HuH-7.5 (cell line): ENCODE measurements at places on chromosomes 4 and X.

DNA sequence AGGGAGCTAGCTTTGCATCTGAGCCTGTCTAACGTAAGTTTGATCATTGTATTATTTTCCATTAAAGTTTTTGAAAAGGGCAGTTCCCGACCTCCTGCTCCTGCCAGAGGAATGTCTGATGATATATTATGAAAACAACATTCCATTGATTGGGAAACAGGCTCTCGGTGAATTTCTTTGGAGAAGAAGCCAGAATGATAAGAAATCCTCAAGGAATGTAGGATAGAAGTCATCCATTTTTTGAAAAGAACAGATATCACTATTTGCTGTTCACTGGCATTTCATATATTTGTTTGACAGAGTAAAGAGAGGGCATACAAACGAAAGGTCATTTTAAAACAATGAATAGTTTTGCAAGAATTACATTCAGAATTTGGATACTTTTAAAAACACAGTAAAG lies 781.0 kb upstream of the HTR2C start:
- no peak for DNase-seq

GRCh38 chrX:97898798-97899197 lies 1015.1 kb downstream of the RPA4 start:
- DNase-seq: no peak

- DNase-seq: no peak
These were observed 35.8 kb downstream of the FGFBP1 start for GRCh38 chr4:15902746-15903145.

DNA sequence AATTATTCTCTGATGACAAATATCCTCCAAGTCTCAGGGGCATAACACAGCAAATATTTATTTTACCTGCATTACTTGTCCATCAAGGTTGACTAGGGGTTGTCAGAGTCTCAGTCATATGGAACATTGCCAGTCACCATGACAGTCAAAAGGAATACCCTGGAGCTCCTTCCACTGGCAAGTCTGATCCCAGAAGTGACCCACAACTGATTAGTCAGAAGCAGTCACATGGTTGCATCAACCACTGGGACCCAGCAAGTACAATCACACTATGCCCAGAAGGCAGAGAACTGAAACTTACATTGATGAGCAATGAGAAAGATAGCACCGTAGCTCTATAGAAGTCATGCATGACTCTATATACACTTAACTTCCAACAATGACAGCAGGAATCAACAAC lies 41.9 kb upstream of the SOD3 start:
- DNase-seq: no peak

- DNase-seq: no peak
These were observed 99.5 kb downstream of the ADGRA3 start for GRCh38 chr4:22416403-22416802.

DNA sequence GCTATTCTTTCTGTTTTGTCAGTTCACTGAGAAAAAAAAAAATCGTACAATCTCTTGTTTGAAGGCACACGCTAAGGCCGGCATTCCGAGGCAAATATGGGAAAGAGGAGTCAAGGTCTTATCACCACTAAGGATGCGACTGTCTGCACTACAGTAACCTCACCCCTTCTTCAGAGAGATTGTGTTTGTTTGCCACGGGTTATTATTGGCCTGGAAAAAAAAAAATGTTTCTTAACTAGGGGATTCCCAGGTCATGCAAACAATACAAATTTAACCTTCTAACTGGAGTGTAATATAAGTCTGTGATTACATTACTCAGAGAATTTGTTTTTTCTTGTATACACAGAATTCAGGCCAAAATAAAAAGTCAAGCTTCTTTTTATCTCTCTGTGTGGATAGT lies 168.3 kb downstream of the TMA16 start:
- DNase-seq: no peak

DNA sequence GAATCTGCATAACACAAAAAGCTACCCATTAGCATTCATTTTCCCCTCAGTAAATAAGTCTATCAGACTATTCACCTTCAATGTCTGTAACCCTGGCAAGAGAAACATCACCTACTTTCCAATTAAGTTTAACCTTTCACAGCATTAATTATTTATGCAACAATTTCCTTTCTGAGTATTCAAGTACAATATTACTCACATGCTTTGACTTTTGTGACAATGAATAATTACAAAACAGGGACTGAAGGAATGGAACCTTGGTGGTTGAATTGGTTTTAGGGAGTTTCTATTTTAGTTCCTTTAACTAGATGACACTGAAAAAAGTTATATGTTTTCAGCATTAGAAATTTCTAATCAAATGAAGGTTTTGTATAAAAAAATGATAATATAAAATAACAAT lies 932.3 kb upstream of the EPHA5 start:
- no peak for DNase-seq

DNA sequence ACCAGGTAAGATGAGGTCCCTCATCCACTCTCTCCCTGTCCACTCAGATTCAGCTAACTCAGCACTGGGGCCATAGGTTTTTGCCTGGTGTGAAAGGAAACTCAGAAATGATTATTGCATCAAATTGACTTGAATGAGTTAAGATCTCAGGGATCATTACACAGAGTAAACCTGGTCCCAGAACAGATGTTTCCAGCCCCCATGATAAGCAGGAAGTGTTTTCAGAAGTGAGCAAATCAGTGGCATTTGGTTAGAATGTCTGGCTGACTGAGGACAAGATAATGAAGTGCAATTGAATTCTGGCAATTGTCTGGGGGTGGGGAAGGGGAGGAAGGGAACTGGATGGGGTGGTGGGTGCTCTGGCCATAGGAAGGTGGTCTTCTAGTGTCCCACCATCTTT lies 108.0 kb downstream of the CHIC2 start:
- DNase-seq: no peak

DNA sequence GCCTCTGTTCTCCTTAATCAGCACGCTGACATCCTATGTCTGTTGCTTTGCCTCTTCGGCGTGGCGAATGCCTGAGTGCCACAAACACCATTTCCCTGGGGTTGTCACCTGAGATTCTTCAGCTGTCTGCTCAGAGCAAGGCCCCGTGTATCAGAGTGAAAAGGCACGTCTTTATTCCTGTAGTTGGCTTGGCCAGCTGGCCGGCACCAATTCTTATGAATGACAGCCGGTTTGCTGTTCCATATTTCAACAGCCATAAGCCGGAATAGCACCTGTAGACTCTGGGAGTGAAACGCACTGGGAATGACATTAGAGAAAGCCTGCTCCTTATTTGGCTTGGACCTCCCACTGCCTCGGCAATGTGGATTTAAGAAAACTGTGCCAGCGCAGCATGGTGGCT lies 89.3 kb downstream of the MGST2 start:
- DNase-seq: no peak

- no peak for DNase-seq
These were observed 77.3 kb downstream of the FHDC1 start for GRCh38 chr4:153013202-153013977.

DNA sequence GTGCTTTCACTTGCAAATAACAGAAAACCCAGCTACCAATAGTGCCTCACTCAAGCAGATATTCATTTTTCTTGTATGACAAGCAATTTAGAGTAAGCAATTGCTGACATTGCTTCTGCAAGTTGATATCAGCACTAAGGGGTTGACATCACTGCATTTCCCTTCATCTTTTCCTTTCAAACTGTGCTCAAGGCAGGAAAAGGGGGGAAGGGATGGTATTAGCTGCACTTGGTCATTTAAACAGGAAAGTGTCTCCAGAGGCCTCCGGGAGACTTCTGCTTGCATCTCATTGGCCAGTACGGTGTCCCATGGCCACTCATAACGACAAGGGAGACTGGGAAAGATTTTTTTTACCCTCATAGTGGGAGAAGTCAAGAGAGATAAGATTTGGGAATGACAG lies 65.5 kb upstream of the FGG start:
- no peak for DNase-seq

DNA sequence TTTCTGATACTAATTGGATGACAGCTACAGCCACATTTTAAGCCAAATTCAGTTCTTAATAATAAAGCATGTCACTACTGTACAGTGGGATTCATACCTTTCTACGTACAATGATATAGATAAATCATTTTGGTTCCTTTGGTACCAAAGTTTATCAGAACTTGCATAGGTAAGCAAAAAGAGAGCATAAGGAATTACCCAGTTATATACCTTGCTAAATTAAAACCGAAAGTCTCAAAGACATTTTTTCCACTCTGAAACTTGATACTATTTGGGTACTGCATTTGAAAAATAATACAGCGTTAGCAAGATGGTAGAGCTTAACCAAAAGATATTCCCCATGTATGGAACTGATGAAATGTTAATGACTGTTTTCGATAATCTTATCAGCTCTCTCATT lies 400.9 kb upstream of the ADGRL3 start:
- DNase-seq: no peak

GRCh38 chr4:187711586-187711985 lies 284.0 kb upstream of the ZFP42 start:
- no peak for DNase-seq

- no peak for DNase-seq
These were observed 97.1 kb upstream of the ATOH1 start for GRCh38 chr4:93731456-93731855.

- peak; percentile 46 for DNase-seq
These were observed 15.1 kb downstream of the NOCT start for GRCh38 chr4:139030614-139031235.

DNA sequence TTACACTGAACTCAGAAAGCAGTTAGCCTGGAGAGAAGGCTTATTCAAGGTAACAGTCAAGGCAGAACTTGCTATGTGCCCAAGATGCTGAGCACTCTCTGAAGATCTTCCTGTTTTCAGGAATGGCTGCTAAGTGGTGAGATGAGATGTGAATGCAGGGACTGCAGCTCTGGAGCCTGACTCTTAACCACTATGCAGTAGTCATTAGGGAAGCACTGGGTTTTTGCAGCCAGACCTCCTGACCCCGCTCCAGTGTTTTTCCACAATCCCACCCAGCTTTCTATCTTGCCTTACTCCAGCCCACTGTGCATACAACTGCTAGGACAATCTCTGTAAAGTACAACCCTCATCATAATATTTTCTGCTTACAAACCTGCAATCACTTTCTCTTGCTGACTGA lies 95.2 kb upstream of the LNX1 start:
- no peak for DNase-seq

DNA sequence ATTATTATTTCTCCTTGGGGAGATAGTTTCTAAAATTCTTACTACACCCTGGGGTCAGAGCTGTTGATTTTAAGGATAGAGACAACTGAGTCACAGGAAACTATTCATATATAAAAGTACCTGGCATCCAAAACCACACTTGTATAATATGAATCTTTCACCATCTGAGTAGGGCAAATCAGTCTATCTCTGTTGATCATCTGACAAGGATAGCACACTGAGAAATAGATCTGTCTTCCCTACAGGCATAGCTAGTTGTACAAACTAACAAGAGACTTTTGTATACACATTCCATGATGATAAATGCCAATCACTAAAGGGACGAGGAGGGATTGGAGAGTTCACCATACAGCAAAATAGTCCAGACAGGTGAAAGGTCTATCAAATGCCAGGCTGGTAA lies 30.0 kb downstream of the PKD2 start:
- no peak for DNase-seq

- no peak for DNase-seq
These were observed 253.6 kb upstream of the DIPK2B start for GRCh38 chrX:45454290-45454689.

DNA sequence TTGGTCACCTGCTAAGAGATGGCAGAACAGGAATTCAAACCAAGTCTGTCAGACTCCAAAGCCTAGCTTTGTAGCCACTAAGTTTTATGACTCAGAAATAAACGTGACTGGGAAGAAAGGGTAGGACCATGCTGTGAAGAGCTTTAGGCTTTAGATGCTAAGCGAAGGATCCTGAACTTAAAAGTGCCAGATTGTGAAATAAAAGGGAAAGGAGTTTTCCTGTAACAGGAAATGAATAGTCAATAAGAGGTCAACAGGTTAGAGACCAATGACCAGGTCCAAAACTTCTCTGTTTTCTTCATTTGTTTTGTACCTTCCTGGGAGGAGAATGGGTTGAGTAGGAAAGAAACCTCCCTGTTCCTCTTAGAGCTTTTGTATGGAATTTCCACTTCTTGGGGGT lies 98.8 kb upstream of the EOLA2 start:
- no peak for DNase-seq

DNA sequence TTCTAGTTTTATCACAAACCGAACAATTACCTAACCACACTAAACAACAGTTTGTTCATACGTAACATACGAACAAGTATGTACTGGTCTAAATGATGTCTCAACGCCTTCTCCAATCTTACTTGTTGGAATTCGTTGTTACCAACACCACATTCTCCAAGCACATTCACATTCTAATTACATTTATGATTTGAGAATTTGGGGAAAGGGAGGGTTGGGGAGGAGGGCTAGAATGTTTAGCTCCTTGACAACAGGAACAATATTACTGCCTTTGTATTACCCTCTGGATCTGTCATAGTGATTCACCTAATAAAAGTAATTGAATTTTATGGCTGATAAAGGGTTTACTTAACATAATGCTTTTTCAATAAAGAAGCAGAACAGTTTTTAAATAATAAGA lies 24.4 kb downstream of the LCORL start:
- DNase-seq: no peak

- no peak for DNase-seq
These were observed 44.3 kb downstream of the ARSJ start for GRCh38 chr4:113935190-113935589.

GRCh38 chrX:38664285-38664684 lies 102.9 kb downstream of the TSPAN7 start:
- no peak for DNase-seq

GRCh38 chrX:31837445-31838049 lies 765.7 kb upstream of the FTHL17 start:
- DNase-seq: no peak

- no peak for DNase-seq
These were observed at the start of gene MXRA5 for GRCh38 chrX:3346501-3347259. MXRA5 (minus strand) TSS chrX:3346652; CDS start chrX:3343833, 2,819 bp downstream.

- DNase-seq: no peak
These were observed 24.0 kb downstream of the PLRG1 start for GRCh38 chr4:154526151-154526550.

- no peak for DNase-seq
These were observed 8.0 kb downstream of the SHOX start for GRCh38 chrX:638482-639131.

DNA sequence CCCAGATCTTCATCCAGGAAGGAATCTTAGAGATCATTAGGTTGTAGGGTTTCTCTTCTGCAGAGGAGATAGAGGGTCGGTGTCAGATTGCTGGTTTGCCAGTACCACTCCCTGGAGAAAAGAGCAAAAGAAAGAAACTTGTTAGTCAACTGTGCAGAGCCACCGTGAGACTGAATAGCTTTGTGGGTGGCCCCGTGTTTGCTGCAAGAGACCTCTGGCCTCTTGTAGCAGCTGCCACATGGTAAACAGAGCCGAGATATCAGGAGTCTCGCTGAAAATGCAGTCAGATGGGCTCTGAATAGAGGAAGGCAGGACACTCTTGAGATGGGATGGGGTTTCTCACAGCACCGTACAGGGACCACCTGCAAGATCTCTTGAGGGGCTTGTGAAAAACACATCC lies 149.7 kb downstream of the PTTG2 start:
- DNase-seq: peak; percentile 37
